ENCODE measurements at places on chromosomes 3 and 15. TPM values are rescaled to one million over a fixed set of nuclear protein-coding genes. Genes with fewer than 3 reads are reported as not detected.
A peak's percentile ranks its signal among the peaks of the same experiment; 100 is the strongest.

The MYO5C gene
- 2.4 TPM for total RNA-seq

- H3K4me3 ChIP-seq: no peak overlapping the region
- DNase-seq: no peak
- H3K36me3 ChIP-seq: no peaks in the 10 kb centered on the region
- no peaks in the 10 kb centered on the region for H3K4me1 ChIP-seq
- no peak overlapping the region for H3K27ac ChIP-seq
Measured at GRCh38 chr3:153756816-153757215, 364.4 kb upstream of the ARHGEF26 start.

GRCh38 chr3:16589867-16590624, 15.2 kb downstream of the DAZL start:
- no peak for DNase-seq
- peaks cover 36% of the 10 kb centered on the region for H3K27me3 ChIP-seq
- H3K27ac ChIP-seq: no peak overlapping the region
- no peaks in the 10 kb centered on the region for H3K36me3 ChIP-seq

GRCh38 chr15:100733101-100733842, 130.9 kb downstream of the ASB7 start:
- H3K36me3 ChIP-seq: no peaks in the 10 kb centered on the region
- no peak overlapping the region for H3K4me3 ChIP-seq
- no peaks in the 10 kb centered on the region for H3K4me1 ChIP-seq

- peaks cover 25% of the 10 kb centered on the region for H3K27me3 ChIP-seq
- DNase-seq: no peak
- H3K4me1 ChIP-seq: peaks cover 2% of the 10 kb centered on the region
Measured at GRCh38 chr15:29678504-29679034, 143.7 kb downstream of the TJP1 start.

DNA sequence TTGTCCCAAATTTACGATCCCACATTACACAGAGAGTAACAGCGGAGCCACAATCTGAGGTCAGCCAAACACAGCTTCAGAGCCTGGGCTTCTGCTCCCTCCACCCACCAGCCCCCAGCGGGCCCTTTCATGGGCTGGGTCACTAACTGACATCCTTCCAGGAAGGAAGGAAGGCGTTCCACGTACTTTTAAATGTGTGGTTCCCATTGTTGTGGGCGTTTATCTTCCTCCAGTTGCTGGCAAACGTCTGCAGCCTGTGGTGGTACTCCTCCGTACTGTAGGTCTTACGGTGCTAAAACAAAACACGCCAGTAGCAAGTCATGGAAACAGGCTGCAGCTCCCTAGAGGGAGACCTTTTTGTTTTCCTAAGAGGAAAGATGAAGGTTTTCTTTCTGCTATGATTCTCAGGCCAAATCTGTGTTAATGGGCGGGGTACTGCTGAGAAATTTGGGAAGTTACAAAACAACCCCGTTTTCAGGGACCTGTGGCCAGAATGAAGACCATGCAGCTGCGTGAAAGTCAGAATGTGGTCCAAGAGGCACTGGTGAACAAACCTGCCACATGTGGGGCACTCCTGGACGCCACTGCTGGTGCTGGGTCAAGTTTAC, 7.6 kb downstream of the CTSH start:
- H3K27me3 ChIP-seq: peaks cover 2% of the 10 kb centered on the region
- H3K4me1 ChIP-seq: peaks cover 38% of the 10 kb centered on the region
- peak overlapping the region; percentile 82 for H3K27ac ChIP-seq

DNA sequence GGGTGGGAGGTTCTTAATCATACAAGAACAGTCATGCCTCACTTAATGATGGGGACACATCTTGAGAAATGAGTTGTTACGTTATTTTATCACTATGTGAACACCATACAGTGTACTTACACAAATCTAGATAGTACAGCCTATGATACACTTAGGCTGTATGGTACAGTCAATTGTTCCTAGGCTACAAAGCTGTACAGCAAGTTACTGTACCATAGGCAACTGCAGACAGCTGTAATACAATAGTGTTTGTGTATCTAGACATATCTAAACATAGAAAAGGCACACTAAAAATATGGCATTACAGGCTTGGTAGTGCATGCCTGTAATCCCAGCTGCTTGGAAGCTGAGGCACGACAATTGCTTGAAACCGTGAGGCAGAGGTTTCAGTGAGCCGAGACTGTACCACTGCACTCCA, 55.7 kb upstream of the PLXND1 start:
- H3K36me3 ChIP-seq: peaks cover 1% of the 10 kb centered on the region
- peaks cover 14% of the 10 kb centered on the region for H3K4me1 ChIP-seq
- DNase-seq: no peak
- H3K27ac ChIP-seq: no peak overlapping the region
- no peaks in the 10 kb centered on the region for H3K27me3 ChIP-seq
